ENCODE measurements at places on chromosomes 13 and 19. TPM values are rescaled to one million over a fixed set of nuclear protein-coding genes. Genes with fewer than 3 reads are reported as not detected.

Gene TTYH1
- 0.53 TPM for total RNA-seq

Gene PDX1
- total RNA-seq: not detected

Gene PRSS57
- not detected for total RNA-seq

Gene DLL3
- 3.2 TPM for total RNA-seq

Gene ZNF575
- 2.7 TPM for total RNA-seq

Gene ZSCAN4
- total RNA-seq: not detected

All from OCI-LY7 (cell line).